ENCODE measurements at places on chromosomes 4 and X. TPM values are rescaled to one million over a fixed set of nuclear protein-coding genes. Genes with fewer than 3 reads are reported as not detected.

DNA sequence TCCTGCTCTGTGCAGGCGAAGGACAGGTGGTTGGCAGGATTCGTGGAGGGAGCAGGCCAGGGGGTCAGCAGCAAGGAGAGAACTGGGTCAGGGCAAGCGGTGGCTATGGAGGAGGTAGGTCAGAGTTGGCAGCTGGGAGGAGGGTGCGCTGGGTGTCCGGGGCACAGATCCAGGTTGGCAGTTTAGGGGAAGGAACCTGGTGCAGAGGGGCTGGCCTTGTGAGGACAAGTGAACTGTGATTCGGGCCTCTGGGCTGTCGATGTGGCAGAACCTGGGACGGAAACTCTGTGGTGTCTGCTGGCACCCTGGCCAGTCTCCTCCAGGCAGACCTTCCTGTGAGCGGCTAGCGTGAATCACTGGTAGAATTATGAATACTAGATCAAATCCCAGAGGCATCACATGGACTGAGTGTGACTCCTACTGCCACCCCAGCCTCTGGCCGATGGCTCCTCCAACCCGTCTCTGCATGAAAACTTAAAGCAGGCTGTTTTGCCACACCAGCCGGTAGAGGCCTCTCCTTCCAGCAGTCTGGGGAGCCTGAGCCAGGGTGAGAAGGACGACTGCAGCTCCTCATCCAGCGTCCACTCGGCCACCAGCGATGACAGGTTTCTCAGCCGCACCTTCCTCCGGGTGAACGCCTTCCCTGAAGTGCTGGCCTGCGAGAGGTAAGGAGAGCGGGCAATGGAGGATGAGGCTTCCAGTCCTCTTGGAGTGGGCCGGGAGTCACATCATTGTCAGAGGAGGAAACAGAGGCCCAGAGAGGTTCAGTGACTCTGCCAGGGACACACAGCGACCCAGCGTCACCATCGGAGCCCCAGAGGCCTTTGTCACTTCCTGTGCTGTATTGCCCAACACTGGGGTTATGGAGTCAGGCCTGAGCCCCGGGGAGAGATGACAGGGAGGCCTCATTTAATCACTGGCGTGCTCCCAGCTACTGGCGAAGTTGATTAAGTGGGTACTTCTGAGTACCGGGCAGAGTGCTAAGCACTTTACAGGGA lies 20.3 kb downstream of the EVC start:
- no peak for DNase-seq

DNA sequence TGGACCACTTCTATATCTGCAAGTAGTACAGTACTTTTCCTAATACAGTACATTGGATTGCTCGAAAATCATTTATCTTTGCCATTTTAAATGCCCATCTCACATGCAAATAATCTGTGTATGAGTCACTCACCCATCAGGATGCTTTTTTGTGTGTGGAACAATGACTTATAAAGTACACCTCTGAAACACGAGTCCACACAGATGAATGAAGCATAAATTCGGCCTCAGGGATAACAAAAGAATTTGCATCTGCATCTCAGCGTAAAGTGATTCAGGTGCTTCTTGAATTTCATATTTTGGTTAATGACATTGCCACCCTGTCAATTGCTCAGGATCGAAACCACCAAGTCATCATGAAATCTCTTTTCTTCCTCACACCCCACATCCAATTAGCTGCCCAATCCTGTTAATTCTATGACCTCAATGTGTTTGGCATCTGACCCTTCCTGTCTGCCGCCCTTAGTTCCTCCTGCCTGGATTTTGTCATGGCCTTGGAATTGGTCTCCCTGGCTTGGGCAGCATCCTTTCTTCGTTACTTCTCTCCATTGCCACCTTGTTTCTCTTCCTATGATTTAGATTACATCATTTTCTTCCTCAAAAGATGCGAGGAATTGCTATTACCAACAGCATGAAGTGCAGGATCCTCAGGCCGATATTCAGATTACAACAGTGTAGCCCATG lies 161.6 kb upstream of the MID1 start:
- DNase-seq, result no peak

Gene CENPI
- total RNA-seq, result 40.7 TPM

- no peak for DNase-seq
These were observed 27.6 kb downstream of the NUDT6 start for GRCh38 chr4:122894827-122895226.

DNA sequence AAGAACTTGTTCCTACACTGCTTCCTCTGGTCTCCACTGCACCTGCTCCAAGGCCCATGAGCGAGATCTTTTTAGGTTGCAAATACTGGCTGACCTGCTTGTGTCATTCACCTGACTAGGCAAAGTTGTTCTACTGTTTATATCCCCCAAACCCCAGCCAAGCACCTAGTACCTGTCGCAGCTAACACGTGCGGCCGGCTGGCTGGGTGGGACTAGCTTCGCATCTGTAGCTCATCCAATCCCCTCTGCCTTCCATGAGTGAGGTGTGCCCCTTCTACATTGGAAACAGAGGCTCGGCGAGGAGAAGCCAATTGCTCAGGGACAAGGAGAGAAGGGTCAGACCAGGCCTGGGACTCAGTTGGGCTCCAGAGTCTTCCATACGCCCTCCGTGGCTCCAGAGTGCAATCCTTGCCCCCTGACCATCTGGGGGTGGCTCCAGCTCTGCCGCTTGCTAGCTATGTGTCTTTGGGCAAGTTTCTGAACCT lies 86.5 kb downstream of the WFS1 start:
- no peak for DNase-seq

Gene TAF7L
- total RNA-seq, result 0.08 TPM

- no peak for DNase-seq
These were observed 238.2 kb downstream of the MGST2 start for GRCh38 chr4:139903845-139904244.

Gene PCDH7
- total RNA-seq, result 1.2 TPM

DNA sequence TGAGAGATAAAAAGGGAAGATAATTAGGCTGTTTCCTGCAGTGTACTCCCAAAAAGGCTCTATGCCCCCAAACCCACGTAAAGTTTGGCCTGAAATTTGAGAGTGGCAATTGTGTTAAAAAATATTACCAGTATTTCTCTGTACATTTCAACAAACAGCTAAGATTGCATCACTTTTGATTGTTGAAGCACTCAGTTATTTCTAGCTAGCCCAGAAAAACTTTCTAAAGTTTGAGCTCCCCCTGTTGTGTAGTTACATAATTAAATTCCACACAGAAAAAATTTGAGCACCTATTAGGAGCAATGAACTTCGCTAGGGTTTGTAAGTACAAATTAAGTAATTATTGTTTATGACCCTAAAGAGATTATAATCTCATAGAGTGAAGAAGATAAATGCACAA lies 109.4 kb downstream of the DLG3 start:
- peak; percentile 1 for DNase-seq

DNA sequence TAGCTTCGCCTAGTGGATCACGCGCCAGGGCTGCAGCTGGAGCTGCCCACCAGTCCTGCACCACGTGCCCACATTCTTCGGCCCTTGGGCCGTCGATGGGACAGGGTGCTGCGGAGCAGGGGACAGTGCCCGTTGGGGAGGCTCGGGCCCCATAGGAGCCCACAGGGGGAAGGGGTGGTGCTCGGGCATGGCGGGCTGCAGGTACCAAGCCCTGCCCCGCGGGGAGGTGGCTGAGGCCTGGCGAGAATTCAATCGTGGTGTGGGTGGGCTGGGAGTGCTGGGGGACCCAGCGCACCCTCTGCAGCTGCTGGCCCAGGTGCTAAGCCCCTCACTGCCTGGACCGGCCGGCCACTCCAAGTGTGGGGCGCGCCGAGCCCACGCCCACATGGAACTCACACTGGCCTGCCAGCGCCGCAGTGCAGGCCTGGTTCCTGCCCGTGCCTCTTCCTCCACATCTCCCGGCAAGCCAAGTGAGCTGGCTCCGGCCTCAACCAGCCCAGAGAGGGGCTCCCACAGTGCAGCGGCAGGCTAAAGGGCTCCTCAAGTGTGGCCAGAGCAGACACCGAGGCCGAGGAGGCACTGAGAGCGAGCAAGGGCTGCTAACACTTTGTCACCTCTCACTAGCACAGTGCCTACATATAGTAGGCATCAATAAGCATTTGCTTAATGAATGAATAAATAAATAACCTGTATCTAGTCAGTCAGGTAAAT lies 11.7 kb downstream of the SCFD2 start:
- DNase-seq, result no peak

DNA sequence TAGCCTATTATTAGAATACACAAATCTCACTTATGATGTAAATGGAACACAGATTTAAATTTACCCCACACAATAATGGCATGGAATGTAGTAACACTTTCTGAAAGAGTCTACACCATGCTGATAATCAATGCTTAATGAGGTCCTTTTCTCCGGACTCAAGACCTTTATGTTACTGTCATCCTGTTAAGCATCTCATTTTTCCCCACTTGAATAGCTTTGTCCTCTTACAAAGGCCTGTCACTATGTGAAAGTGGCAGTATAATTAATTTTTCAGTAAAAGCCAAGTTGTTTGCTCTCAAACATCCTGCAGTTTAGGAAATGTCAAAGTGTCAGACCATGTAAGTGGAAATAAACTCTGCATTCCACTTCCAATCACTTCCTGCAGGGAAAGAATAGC lies 96.4 kb downstream of the GPC3 start:
- no peak for DNase-seq

- no peak for DNase-seq
These were observed 233.6 kb downstream of the FMR1NB start for GRCh38 chrX:148214786-148215185.

DNA sequence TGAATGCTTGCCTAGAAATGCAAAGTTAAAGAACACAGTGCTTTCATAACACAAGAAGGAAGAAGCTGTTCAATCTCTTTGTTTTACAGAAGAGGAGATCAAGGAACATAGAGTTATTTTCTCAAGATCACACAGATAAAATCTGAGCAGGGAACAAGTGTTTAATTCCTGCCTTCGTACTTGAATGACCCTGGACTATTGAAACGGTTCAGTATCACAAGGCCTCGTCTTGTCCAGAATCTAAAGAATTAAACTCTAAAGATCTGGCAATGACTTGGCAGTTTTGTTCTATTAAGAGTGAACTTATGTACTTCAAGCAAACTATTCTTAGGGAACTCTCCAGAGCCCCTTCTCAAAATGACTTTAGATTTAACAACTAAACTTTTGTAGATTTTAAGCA lies 97.7 kb downstream of the ANXA5 start:
- no peak for DNase-seq

GRCh38 chr4:73451981-73452747 lies 16.1 kb downstream of the AFP start:
- no peak for DNase-seq

GRCh38 chr4:3285558-3286334 lies 7.1 kb upstream of the RGS12 start:
- peak; percentile 19 for DNase-seq

DNA sequence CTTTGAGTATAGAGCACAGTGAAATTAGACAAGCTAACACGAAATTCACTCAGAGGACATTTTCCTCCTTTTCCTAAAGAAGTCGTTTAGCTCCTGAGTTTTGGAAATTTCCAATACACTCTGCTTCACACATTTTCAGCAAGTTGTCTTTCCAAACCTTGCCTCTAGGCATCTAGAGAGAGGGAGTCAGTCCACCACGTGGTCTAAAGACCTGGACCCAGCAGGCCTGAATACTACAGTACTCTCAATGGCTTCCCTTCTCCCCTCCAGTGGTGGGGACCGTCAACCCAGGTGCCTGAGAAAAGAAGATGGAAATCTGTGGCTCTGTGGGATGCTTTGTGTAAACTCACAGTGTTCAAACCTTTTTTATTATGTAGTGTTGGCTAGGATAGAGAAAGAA lies 13.9 kb upstream of the SCML2 start:
- no peak for DNase-seq

Gene FUNDC2
- 62.6 TPM for total RNA-seq

DNA sequence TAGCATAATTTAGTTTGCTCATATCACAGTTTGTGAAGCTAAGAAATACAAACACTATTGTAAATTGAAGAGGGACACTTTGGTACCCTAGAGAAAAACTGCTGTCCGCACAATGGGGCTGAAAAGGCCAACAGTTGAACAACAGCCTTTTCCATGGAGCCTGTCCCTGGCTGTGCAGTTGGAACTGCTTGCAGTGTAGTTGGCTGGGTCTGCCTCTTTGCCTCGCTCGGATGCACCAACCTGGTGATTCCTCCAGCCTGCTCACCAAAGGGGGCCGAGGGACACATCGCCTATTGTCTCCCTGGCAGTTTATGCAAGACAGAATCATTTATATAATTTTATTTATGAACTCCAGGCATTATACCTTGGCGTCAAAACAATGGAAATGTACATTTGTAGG lies 16.5 kb upstream of the GALNT7 start:
- DNase-seq, result no peak

DNA sequence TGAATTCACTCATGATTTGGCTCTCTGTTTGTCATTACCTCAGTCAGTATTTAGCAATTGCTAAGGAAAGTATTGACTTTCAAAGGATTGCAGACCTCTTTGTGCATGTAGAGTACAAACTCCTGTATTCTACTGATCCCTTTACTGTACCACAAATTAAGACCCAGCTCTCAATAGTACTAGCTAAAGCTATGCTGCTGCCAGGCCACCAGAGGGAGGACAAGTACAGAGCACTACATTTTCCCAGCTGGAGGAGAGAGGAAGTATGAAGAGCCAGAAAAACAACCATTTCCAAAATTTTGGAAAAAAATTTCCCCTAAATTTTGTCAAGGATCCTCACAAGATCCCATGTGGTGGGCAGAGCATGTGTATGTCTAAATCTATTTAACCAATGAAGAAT lies 175.0 kb upstream of the MTMR8 start:
- DNase-seq, result no peak

Gene CXCR3
- not detected for total RNA-seq

DNA sequence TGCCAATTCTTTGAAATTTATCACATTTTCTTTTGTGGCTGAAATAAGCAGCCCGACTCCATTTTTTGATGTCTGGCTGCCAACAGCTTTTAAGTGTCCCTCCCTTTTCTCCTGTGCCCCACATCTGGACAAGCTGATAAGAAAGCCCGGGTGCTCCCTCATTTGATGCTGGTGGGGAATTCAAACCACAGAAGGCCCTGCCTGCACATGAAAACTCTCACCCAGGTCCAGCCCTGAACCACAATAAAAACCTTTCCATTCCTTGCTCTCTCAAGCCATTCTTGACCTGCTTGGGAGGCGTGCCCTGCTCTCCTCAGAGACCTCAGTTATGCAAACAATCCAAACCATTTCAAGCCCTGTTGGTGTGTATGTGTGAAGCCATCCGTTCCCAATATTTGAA lies 93.9 kb downstream of the FAM53A start:
- no peak for DNase-seq

- DNase-seq, result no peak
These were observed 145.9 kb downstream of the PCDH19 start for GRCh38 chrX:100264200-100264599.

Measured in SJSA1 (cell line).